Hair follicle dermal papilla cell (primary cell): ENCODE measurements at places on chromosomes 1 and 21. TPM values are rescaled to one million over a fixed set of nuclear protein-coding genes. Genes with fewer than 3 reads are reported as not detected.

Gene PRDM16
- total RNA-seq: 0.32 and 0.85 TPM in 2 replicates

Gene FCAMR
- not detected in 2 replicates for total RNA-seq

Gene FCGR2B
- not detected in 2 replicates for total RNA-seq

Gene NBPF4
- total RNA-seq: not detected in 2 replicates
